Aorta (tissue), 5 donors: ENCODE measurements at places on chromosomes 11 and 22. TPM values are rescaled to one million over a fixed set of nuclear protein-coding genes. Genes with fewer than 3 reads are reported as not detected.
A peak's percentile ranks its signal among the peaks of the same experiment; 100 is the strongest.

GRCh38 chr11:131671734-131672133, 301.3 kb downstream of the NTM start:
- H3K36me3 ChIP-seq, result no peaks in the 10 kb centered on the region
- H3K27ac ChIP-seq, result no peak overlapping the region
- H3K4me3 ChIP-seq, result no peak overlapping the region
- no peaks in the 10 kb centered on the region for H3K27me3 ChIP-seq
- DNase-seq, result no peak

DNA sequence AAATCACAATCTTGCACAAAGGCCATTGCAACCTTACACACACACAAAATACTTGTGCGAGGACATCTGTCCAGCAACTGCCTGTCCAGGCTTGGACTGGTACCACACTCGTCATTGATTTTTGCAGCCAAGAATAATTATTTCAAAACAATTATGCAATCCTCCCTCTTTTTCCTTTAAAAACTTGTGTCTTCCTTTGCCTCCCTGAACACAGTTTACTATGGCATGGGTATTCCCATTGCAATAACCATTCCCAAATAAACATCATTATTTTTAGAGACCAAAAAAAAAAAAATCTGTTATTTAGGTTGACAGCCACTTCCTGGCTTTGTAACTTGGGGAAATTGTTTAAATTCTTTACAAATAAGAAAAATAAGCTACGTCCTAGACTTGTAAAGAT, 54.0 kb downstream of the C11orf91 start:
- no peaks in the 10 kb centered on the region for H3K36me3 ChIP-seq
- no peak for DNase-seq
- H3K27me3 ChIP-seq, result no peaks in the 10 kb centered on the region
- H3K4me1 ChIP-seq, result no peaks in the 10 kb centered on the region
- H3K27ac ChIP-seq, result no peak overlapping the region

GRCh38 chr11:57251491-57252104, 14.5 kb upstream of the APLNR start:
- no peaks in the 10 kb centered on the region for H3K36me3 ChIP-seq
- no peaks in the 10 kb centered on the region for H3K4me1 ChIP-seq

GRCh38 chr22:20951151-20951931, 15.7 kb upstream of the AIFM3 start:
- H3K36me3 ChIP-seq, result no peaks in the 10 kb centered on the region
- no peak overlapping the region for H3K27ac ChIP-seq
- no peak overlapping the region for H3K4me3 ChIP-seq
- no peaks in the 10 kb centered on the region for H3K27me3 ChIP-seq
- no peak for DNase-seq
- no peaks in the 10 kb centered on the region for H3K4me1 ChIP-seq

GRCh38 chr22:49099496-49100124, 728.1 kb downstream of the BRD1 start:
- H3K4me3 ChIP-seq, result no peak overlapping the region
- H3K27me3 ChIP-seq, result no peaks in the 10 kb centered on the region
- H3K27ac ChIP-seq, result no peak overlapping the region
- peak; percentile 88 for DNase-seq
- H3K4me1 ChIP-seq, result no peaks in the 10 kb centered on the region
- no peaks in the 10 kb centered on the region for H3K36me3 ChIP-seq

DNA sequence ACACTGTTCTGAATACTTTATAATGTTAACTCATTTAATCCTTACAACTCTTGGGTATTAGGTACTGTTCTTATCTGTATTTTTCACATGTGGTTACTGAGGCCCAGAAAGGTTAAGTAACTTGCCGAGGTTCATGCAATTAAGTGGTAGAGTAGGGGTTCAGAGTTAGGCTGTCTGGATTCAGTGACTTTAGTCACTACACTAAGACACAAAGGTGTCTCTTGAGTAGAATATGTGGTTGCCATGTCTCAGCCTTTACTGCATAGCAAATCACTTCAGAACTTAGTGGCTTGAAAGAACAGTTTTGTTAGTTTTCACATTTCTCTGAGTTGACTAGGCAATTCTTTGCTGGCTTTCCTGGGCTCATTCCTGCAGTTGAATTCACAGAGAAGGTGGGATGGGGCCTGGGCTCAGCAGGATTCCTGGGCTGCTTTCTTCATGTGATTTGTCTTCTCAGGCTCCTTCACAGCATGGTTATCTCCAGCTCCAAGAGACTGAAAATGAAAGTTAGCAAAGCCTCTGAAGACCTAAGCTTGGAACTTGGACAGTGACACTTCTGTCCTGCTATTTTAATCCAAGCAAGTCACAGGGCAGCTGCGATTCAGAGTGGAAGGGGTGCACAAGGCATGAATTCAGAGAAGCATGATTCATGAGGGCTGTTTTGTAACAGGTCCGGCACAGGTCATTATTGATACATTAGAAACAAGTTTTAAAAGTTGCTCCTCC, 68.3 kb downstream of the SPECC1L start:
- H3K4me1 ChIP-seq, result no peaks in the 10 kb centered on the region
- no peaks in the 10 kb centered on the region for H3K27me3 ChIP-seq
- DNase-seq, result no peak
- peaks cover 2% of the 10 kb centered on the region for H3K36me3 ChIP-seq
- no peak overlapping the region for H3K27ac ChIP-seq

GRCh38 chr11:84549217-84549616, 1077.9 kb downstream of the DLG2 start:
- no peak overlapping the region for H3K4me3 ChIP-seq
- no peak for DNase-seq
- H3K27ac ChIP-seq, result no peak overlapping the region
- no peaks in the 10 kb centered on the region for H3K27me3 ChIP-seq
- no peaks in the 10 kb centered on the region for H3K4me1 ChIP-seq

GRCh38 chr11:1227551-1228100, 4.8 kb downstream of the MUC5B start:
- no peaks in the 10 kb centered on the region for H3K27me3 ChIP-seq
- H3K36me3 ChIP-seq, result no peaks in the 10 kb centered on the region
- no peaks in the 10 kb centered on the region for H3K4me1 ChIP-seq
- peak; percentile 71 for DNase-seq
- H3K27ac ChIP-seq, result no peak overlapping the region
- H3K4me3 ChIP-seq, result no peak overlapping the region

DNA sequence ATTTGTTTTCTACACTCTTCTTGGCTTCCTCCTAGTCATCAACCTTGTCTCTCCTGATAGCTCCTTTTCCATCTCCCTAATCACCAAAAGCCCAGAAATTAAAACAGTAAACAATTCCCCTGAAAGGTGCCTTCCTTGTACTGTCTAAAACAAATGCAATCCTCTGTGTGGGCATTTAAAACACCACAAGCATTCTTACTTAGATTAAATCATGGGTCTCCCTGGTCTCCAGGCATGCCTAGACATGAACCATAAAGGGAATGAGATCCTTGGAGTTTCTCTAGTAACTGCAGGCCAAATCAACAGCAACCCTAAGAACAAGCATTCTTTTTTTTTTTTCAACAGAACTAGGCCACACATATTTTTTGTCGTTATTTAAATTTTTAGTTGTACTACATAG, 1.9 kb downstream of the BTG4 start:
- no peaks in the 10 kb centered on the region for H3K4me1 ChIP-seq
- no peak overlapping the region for H3K27ac ChIP-seq
- no peak for DNase-seq
- no peak overlapping the region for H3K4me3 ChIP-seq

MPPED2 gene
- total RNA-seq, result 20.4 TPM

CCDC157 gene
- total RNA-seq, result 2.4 TPM

APOL5 gene
- total RNA-seq, result not detected
